T-helper 1 cell (primary cell): ENCODE measurements at places on chromosomes 2 and 18.

- no peak for DNase-seq
Observed at GRCh38 chr2:85324639-85325465, 2.9 kb downstream of the TGOLN2 start.

DNA sequence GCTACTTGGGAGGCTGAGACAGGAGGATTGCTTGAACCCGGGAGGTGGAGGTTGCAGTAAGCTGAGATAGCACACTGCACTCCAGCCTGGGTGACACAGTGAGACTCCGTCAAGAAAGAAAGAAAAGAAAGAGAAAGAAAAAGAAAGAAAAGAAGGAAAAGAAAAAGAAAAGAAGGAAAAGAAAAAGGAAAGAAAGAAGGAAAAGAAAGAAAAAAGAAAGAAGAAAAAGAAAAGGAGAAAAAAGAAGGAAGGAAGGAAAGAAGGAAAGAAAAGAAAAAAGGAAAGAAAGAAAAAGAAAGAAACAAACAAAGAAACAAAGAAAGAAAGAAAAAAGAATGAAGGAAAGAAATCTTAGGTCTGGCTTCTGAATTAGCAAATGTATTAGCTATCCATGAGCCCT lies 150.4 kb downstream of the TMEM163 start:
- DNase-seq: no peak

DNA sequence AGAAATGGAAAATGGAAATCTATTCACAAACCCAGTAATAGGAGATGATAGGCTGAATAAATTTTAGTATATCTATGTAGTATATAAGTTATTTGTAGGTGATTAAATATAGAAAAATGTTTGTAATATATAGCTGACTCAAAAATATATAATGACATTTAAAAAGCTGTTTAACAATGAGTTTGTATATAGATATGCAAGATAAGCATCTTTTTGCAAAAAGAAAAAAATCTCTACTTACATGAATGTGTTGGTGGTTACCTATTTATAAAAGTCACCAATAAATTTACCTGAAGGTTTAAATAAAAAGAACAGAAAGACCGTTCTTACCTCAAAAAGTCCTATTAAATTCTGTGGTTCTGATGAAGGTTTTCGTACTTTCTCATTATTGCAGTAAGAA lies 71.3 kb downstream of the LRPPRC start:
- no peak for DNase-seq

GRCh38 chr2:95024371-95024770 lies 1.1 kb upstream of the MAL start:
- no peak for DNase-seq

GRCh38 chr2:42801381-42801780 lies 9.0 kb upstream of the HAAO start:
- DNase-seq: no peak

- no peak for DNase-seq
Observed at GRCh38 chr2:152505495-152505906, 170.5 kb downstream of the FMNL2 start.

DNA sequence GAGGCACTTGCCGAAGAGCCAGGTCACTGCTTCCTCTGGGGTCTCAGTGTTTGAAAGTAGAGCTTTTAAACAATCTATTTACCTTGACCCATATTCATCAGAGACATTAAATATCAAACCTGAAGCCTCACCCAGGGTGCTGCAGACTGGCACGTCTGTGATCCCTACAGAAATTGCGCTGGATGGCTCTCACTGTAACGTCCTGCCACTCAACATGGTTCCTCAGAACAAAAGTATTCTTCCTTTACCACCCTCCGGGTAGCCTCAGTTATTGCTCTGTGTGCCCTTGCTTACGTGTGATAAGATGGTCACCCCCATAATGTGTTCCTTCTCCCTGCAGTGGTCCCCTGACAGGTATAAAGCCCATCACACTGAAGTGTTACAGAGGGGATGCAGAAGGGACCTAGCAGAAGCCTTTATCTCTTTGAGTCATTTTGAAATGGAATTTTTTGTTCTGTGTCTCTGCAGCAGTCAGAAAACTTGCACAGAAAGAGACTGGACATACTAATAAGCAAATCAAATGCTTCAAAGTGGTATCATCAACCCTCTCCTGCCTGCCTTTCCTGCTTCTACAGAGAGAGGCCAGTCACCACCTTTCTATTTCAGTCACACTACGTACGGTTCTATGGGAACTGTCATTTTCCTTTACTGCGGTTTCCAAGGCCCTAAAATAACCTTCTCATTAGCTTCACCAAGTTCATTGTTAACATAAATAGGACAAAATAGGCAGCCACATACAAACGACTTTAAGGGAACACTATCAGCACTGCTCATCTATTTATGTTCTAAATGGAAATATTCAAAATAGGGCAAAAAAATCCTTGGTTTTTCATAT lies 86.8 kb downstream of the METTL8 start:
- DNase-seq: no peak

DNA sequence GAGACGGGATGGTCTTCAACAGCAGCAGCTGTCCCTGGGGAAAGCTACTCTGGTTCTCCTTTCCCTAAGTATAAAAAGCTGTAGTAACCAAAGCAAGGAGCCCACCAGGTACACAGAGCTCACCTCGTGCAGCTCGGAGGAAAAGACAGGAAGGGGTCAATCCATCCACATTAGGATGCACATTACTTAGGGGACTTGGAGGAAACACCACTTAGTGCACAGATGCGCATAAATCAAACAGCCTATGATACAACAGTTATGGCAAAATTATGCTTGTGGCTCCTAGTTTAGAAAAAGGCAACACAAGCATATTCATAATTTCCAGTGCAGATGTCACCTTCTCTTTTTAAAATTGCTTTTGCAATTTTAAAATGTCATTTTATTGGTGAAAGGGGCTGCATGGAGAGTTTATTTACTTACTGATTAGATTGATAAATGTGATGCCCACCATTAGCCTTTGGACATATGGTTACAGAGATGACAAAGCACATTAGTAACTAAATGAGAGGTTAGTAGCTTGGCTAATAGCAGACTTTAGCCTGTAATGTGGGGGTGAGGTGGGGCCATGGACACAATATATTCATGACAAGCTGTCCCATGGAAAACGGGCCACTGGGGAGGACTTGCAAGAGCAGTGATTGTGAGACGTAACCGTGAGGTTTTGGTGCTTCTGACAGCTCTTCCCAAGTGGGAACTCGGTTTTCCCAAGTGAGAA lies 199.8 kb downstream of the MYT1L start:
- no peak for DNase-seq

DNA sequence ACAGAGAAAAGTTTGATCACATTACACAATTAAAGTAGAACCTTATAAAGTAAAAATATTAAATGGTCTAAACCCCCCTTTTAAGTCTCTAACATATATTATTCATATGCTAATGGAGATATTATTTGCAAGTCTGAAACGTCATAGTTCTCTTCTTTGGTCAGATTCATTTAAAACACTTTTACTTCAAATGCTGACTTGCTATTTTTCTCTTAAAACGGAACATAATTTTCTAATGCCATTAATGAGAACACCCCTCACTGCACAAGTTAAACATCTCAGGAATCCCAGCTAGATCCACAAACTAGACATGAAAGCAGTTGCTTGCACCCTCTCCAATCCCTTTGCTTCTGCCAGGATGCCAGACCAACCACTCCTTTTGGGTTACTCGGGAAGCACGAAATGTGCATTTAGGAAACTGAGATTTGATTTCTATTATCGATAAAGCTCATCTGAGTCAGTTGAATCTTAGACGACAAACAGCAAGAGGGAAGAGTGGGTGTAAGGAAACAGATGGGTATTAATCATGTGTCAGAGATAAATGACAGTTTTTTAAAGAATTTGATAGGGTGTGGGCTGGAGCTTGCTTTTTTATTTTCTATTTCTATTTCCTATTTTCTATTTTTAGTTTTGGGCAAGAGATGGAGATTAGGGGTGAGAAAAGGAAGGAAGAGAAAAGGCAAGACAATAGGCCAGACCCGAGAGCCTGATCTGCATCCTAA lies 1.5 kb downstream of the ADD2 start:
- DNase-seq: no peak

GRCh38 chr2:179995741-179996515 lies 11.2 kb downstream of the CWC22 start:
- no peak for DNase-seq

DNA sequence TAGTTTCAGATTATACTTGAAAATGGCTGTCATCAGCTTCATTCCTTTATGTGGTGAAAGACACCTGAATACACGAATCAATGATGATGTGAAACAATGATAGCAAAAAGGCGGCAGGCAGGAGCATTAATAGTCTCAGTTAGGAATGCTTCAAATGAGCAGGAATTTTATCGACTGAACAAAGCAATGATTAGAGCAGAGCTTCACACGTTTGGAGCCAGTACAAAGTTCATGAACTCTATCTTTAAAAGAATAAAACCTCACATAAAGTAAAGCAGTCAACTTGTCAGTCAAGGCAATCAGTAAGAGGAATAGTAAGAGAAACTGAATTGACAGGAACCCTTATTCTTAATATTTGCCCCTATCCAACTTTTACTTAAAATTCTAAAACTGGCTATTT lies 78.4 kb upstream of the SERTAD2 start:
- no peak for DNase-seq

- DNase-seq: no peak
Observed at GRCh38 chr18:59123588-59124369, 15.9 kb upstream of the SEC11C start.

DNA sequence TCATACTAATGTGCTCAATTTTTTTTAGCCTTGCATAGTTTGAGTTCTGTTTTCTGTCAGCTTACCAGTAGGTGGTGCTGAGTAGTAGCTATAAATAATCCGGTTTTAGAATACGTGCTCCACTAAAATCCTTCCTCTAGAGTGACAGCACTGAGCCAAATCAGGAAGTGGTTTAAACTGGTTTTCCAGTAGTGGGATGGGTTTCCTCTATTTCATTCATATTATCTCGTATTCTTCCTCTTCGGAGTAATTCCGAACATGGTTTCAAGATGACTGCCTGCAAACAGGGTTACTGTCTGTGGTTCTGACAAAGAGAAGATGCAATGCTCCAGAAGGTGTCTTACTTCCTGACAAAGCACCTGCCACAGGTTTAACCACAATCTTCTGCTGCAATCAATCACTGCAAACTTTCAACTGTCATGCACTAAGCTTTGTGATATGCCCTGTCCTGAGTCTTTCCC lies 496.9 kb upstream of the VRK2 start:
- DNase-seq: no peak

GRCh38 chr2:142286618-142287017 lies 155.8 kb upstream of the LRP1B start:
- no peak for DNase-seq

- no peak for DNase-seq
Observed at GRCh38 chr2:209138079-209138478, 285.8 kb upstream of the MAP2 start.

GRCh38 chr2:134668821-134669220 lies 50.0 kb downstream of the TMEM163 start:
- no peak for DNase-seq

GRCh38 chr2:239238381-239238780 lies 162.4 kb downstream of the HDAC4 start:
- DNase-seq: no peak

GRCh38 chr2:156511803-156512202 lies 75.6 kb downstream of the GPD2 start:
- no peak for DNase-seq

DNA sequence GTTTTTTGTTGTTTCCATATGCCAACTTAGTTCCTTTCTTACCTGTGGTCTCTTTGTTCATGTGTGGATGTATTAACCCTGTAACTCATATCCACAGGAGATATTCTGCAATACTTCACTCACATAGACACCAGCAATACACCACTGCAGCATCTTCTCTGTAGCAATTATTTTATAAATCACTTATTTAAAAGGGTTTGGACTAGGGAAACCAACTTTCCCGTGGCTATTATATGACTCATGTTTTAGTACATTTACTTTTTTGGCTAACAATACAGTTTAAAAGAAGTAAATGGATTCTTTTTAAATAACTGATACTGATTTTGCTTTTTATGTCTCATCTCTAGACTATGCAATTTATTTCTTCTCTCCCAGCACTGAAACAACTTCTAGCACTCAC lies 488.9 kb downstream of the MBD2 start:
- no peak for DNase-seq

DNA sequence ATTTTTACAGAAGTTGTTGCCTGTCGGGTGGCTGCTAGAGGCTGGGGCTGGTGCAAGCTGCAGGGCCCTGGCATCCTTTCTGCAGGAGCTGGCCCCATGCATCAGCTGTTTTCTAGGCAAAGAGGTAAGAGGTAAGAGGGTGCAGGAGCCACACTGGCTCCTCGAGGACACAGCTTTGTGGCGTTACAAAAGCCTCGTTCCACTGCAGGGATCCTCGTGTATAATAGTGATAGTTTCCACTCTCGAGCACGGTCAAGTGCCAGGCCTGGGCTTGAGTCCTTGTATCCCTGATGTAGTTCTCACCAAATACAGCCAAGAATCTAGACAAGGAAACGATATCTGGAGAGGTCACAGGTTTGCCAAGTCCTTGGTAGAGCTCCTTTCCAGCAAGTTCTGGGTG lies 33.2 kb upstream of the FHOD3 start:
- DNase-seq: no peak

DNA sequence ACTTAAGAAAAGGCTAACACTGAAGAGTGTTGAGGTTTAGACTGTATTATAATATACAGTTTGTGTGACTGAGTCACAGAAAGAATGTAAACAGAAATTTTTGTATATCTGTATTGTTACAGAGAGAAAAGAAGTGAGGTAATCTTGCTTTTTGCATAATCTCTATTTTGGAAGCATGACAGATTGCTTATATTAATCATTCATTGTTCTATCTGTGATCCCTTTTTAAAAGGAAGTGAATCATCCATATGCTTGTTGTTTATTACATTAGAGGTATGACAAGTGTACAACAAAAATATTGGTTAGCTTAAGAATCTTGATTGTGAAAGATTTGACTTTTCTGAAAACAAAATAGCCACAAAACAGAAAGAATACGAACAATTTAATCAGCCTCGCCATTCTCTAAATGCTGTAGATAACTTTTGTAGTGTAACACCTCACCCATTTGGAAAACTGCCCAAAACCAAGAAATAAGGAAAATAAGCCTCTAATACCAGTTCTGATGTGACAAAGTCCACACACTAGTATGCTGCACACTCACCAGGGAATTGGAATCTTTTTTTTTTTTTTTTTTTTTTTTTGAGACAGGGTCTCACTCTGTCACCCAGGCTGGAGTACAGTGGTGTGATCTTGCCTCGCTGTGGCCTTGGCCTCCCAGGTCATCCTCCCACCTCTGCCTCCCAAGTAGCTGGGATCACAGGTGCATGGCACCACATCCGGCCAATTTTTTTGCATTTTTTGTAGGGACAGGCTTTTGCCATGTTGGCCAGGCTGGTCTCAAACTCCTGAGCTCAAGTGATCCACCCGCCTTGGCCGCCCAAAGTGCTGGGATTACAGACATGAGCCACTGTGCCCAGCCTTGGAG lies 91.5 kb upstream of the LPIN2 start:
- no peak for DNase-seq

DNA sequence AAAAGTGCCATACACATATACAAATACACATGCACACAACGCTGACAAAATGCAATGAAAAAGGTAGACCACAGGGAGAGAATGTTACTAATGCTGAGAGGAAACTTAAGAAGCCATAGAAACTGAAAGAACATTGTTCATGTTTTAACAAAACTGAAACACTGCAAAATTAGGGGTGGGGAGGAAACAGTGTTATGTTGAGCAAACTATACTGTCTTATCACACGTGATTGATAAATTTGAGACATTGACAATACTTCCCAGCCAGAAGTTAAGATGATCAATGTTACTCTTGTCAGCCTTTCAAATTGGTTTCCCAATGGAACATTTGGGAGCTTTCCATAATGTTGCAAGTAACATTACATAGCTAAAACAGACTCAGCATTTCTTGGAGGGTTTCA lies 165.5 kb downstream of the L3MBTL4 start:
- DNase-seq: no peak
